ENCODE measurements at places on chromosomes 5 and 9.

GRCh38 chr5:98700730-98701129 is 72.7 kb upstream of the RGMB start:
- DNase-seq: no peak

DNA sequence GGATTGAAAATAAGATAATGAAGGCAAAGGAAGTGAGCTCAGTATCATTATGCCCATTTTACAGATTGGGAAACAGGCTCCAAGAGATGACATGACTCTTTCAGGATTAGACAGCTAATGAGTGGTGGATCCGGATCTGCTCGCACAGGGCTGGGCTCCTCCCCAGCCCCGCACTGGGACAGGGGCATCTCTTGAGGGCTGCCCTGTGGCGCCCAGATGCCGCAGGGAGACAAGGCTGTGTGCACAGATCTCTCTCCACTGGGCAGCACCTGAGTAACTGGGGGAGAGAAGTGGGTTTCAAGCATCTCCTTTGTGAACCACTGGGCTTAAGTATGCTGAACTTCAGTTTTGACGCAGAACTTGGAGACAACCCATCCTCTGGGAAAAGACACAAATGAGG is 43.9 kb downstream of the ADAMTS2 start:
- no peak for DNase-seq

DNA sequence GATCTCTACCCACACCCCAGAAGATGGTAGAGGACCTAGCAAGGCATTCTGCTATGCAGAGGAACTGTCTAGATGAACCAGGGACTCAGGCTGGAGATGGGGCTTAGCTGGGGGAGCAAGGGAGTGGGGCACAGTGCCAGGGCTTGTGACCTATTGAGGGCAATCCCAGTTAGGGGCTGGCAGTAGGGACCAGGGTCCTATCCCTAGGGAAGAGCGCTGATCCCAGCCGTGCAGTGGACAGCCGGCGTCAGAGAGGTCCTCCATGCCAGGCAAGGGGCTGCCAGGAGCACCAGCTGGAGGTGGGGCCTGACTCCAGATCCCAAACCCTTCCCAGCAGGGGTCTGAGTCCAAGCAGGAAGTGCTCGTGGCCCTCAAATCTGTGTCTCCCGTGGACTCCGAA is 52.7 kb upstream of the NEURL1B start:
- no peak for DNase-seq

GRCh38 chr5:140678993-140679392 is 5.6 kb upstream of the DND1 start:
- DNase-seq: no peak

DNA sequence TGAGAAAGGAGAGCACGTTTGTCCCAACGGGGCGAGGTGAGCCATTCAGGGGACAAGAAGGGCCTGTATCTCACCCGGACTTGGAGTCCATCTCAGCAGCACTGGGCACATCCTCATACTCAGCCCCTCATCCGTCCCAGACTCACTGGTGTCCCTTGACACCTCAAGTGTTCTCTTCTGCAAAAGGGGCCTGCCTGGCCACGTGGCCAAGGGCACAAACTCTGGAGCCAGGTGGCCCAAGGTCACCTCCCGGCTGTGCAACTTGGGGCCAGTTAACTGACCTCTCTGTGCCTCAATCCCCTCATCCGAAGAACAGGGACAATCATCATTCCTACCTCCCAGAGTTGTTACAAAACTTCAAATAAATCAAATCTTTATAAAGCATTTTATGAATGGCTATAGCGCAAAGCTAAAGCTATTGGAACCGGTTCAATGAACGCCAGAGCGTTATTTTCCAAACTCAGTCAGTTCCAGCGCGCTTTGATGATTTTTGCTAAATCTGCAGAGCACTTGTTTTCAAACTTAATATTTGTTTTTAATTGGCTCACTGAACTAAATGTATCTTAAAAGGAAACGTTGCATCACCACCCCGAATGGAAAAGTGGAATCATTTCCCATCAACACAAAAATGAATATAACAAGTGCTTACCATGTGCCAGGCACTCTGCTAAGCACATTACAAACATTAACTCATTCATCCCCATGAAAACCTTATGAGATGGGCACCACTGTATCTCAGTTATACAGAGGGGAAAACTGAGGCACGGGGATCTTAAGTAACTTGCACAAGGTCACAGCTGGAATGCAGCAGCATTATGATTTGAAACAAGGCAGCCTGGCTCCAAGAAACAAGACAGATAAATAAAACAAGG is 49.3 kb downstream of the DUSP1 start:
- DNase-seq: no peak

- DNase-seq: no peak
Measured at GRCh38 chr5:152164860-152165259, 240.2 kb upstream of the GLRA1 start.

GRCh38 chr9:758146-758545 is 83.4 kb upstream of the DMRT1 start:
- peak; percentile 63 for DNase-seq

GRCh38 chr5:179878222-179879002 is 19.8 kb upstream of the MRNIP start:
- DNase-seq: no peak

- no peak for DNase-seq
Measured at GRCh38 chr5:122089096-122090013, 11.3 kb upstream of the LOX start.

GRCh38 chr5:139671096-139671841 is 23.1 kb downstream of the CXXC5 start:
- peak; percentile 47 for DNase-seq

DNA sequence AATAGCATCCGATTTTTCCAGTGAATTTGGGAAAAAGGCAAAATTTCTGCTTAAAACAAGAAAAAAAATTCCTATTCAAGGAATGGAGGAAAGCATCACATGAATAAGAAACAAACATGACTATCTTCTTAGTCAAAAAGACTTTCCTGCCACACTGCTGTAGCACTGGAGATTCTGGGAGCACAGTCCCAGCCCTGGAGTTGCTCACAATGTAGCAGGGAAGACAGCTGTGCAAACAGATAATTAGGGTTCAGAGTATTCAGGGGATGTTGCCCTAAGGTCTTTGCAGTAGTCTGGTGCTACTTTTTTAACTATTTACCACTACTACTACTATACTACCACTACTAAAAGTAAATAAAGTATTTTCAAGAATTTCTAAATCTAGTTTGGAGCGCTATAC is 86.5 kb downstream of the BNC2 start:
- DNase-seq: no peak

GRCh38 chr5:17240487-17240886 is 23.1 kb downstream of the BASP1 start:
- DNase-seq: no peak

DNA sequence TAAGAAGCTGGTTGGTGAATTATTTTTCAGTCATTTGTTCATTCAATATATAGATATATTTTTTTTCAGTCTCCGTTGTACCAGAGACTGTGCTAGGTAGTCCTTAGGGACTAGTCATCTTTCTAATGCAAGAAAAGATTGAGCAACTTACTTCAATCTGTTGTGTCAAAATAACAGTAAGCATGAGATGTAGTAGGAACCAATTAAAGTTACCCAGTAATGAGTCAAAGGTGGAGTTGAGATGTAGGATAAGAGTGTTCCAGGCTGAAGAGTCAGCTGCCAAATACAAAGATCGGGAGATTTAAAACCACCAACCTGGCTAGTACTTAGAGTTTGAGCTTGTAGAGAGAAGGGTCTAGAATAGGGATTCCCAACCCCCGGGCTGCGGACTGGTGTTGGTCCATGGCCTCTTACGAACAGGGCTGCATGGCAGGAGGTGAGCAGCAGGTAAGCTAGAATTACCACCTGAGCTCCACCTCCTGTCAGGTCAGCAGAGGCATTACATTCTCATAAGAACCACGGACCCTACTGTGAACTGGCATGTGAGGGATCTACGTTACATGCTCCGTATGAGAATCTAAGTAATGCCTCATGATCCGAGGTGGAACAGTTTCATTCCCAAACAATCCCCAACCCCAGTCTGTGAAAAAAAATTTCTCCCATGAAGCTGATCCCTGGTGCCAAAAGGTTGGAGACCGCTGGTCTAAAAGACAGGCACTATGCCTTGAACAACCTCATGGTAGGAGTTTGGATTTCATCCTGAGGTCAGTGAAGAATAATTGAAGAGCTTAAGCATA is 1241.5 kb upstream of the WWC1 start:
- no peak for DNase-seq

- no peak for DNase-seq
Measured at GRCh38 chr5:167339205-167339604, 952.2 kb upstream of the WWC1 start.

DNA sequence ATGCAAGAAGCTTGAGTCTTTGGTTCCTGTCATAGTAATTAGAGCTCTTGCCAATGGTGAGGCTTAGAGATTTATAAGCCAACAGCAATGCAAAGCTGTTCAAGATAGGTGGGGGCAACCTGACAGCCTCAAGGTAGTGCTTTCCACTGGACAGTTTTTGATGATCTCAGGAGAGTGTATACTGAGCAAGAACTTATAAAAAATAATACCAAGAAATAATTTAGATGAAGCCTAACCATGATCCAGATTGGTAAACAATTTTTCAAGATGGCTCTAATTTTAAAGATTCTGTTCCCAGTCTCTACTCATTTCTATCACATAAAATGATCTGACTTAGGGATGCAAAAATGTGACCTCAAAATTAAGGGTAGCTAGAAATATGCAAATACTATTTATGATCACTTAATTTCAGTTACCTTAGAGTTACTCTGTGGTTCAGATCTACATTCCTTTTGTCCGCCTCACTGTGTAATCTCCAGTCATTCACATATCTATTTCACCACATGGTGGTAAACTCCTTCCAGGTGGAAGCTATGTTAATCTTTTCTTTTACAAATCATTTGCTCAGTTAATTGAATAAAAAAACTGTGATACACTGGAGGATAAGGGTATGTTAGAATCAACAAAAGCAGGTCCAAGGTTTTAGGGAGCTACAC is 1228.0 kb upstream of the C9orf72 start:
- no peak for DNase-seq

GRCh38 chr9:110148384-110148783 is 59.6 kb downstream of the C9orf152 start:
- DNase-seq: peak; percentile 90

GRCh38 chr5:176676361-176676824 is 29.1 kb downstream of the TSPAN17 start:
- DNase-seq: peak; percentile 82

DNA sequence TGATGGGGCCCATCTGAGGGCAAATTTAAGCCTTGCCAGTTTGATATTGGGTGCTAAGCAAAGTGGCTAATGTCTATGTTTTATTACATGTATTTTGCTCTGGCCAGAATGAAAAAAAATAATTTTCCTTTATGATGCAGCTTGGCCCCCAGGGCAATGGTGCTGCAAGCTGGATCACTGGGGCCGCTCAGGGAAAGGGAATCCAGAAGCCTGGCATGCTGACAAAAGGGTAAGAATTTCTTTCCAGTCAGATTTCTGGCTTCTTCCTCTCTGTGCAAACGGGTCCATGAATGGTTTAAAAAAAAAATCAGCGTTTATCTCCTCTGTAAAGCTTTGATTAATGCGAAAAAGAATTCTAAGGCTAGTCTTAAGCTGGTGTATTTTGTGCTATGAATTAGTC is 138.4 kb downstream of the MAPKAP1 start:
- no peak for DNase-seq

- no peak for DNase-seq
Measured at GRCh38 chr5:42779083-42779482, 22.5 kb downstream of the CCDC152 start.

GRCh38 chr5:171588046-171588445 is 168.6 kb downstream of the FGF18 start:
- DNase-seq: no peak

DNA sequence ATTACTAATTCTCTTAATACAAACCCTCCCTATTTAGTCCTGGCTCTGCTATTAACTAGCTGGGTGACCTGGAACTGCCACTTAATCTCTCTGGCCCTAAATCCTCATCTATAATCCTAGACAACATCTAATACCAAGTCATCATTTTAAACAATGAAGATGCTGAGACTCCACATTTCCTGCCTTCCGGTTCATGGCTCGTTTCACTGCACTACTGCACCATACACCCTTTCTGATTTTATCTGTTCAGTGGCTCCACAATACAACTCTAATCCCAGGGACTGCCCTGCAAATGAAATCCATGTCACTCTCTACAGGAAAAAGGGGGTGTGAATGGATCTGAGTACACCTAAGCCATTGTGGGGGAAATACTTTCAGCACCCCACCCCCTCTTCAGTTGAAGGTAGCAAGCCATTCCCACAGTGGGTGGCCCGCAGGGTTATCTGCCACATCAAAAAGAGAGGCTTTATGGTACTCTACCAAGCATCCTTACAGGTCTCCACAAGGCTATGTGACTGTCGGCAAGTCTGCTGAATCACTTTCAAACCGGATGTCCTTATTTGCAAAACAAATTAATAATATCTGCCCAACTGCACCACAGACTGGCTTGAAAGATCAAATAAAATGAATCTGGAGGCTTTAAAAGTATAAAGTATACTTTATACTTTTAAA is 89.5 kb downstream of the EPB41L4A start:
- DNase-seq: no peak

- no peak for DNase-seq
Measured at GRCh38 chr5:93721071-93721470, 20.3 kb downstream of the POU5F2 start.

DNA sequence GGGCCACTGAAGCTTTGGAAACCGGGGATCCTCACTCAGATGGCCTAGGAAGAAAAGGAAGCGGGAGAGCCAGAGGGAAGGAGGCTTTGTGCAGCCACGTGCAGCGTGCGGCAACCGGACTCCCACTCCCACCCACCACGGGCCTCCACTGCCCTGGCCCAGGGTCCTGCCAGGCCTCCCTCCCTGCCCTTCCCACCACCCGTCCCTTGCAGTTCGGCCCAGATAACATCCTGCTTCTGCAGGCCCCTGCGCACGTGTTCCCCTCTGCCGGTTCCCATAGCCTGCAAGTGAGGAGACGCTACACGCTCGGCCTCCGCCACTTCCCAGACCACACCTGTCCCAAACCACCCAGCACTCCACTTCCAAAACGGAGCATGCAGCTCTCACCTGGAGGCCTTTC is 4.3 kb upstream of the LHX3 start:
- DNase-seq: no peak

GRCh38 chr5:138905541-138905940 is 30.4 kb upstream of the LRRTM2 start:
- no peak for DNase-seq

GRCh38 chr9:23571414-23572104 is 254.5 kb downstream of the ELAVL2 start:
- no peak for DNase-seq

GRCh38 chr5:34863946-34864345 is 25.0 kb downstream of the TTC23L start:
- DNase-seq: no peak

DNA sequence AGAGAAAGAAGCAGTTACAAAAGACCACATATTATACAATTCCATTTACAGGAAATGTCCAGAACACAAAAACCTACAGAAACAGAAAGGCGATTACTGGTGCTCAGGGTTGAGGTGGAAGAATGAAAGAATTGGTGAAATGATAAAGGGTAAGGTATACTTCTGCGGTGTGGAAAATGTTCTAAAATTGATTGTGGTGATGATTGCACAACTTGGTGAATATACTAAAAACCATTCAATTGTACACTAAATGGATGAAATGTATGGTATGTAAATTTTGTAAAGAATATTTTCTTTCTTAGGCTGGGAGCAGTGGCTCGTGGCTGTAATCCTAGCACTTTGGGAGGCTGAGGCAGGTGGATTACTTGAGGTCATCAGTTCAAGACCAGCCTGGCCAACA is 72.3 kb downstream of the UBAP2 start:
- no peak for DNase-seq

Data from MV-4-11 (cell line).